ENCODE measurements at places on chromosomes 11 and 22. TPM values are rescaled to one million over a fixed set of nuclear protein-coding genes. Genes with fewer than 3 reads are reported as not detected.
A peak's percentile ranks its signal among the peaks of the same experiment; 100 is the strongest.

Gene SCUBE2
- total RNA-seq: not detected

Gene THAP12
- 51.1 TPM for total RNA-seq

Gene RFPL3
- not detected for total RNA-seq

- H3K4me1 ChIP-seq: peaks cover 50% of the 10 kb centered on the region
- no peak overlapping the region for H3K27ac ChIP-seq
- no peak overlapping the region for H3K4me3 ChIP-seq
- no peak for DNase-seq
Observed at GRCh38 chr11:114219559-114220349, 76.4 kb upstream of the NNMT start.

DNA sequence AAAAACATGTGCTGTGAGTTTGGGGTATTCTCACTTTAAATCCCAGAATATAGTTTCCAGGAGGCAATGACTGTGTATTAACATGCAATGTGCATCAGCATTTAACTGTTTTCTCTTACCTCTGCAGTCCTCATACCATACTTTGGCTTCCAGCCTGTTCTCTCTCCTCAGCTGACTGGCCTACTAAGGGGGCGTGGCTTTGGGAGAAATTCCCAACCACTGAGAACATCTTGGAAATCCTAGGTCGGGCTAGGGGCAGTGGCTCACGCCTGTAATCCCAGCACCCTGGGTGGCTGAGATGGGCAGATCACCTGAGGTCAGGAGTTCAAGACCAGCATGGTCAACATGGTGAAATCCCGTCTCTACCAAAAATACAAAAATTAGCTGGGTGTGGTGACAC, 13.5 kb upstream of the ZC3H12C start:
- H3K4me3 ChIP-seq: no peak overlapping the region
- peaks cover 6% of the 10 kb centered on the region for H3K27me3 ChIP-seq
- peaks cover 16% of the 10 kb centered on the region for H3K36me3 ChIP-seq
- no peak for DNase-seq
- H3K27ac ChIP-seq: no peak overlapping the region

Gene DDI1
- not detected for total RNA-seq

GRCh38 chr11:46947399-46948077, 11.0 kb downstream of the CSTPP1 start:
- H3K4me1 ChIP-seq: peaks cover 15% of the 10 kb centered on the region
- DNase-seq: no peak
- H3K4me3 ChIP-seq: no peak overlapping the region
- H3K27me3 ChIP-seq: no peaks in the 10 kb centered on the region

- no peak overlapping the region for H3K4me3 ChIP-seq
- no peaks in the 10 kb centered on the region for H3K4me1 ChIP-seq
- H3K27me3 ChIP-seq: no peaks in the 10 kb centered on the region
- H3K27ac ChIP-seq: no peak overlapping the region
- peak; percentile 48 for DNase-seq
Observed at GRCh38 chr11:8092587-8093424, 11.8 kb downstream of the TUB start.

GRCh38 chr11:18769802-18770456, 21.7 kb downstream of the PTPN5 start:
- H3K4me3 ChIP-seq: no peak overlapping the region
- peaks cover 26% of the 10 kb centered on the region for H3K4me1 ChIP-seq
- DNase-seq: no peak
- no peak overlapping the region for H3K27ac ChIP-seq

DNA sequence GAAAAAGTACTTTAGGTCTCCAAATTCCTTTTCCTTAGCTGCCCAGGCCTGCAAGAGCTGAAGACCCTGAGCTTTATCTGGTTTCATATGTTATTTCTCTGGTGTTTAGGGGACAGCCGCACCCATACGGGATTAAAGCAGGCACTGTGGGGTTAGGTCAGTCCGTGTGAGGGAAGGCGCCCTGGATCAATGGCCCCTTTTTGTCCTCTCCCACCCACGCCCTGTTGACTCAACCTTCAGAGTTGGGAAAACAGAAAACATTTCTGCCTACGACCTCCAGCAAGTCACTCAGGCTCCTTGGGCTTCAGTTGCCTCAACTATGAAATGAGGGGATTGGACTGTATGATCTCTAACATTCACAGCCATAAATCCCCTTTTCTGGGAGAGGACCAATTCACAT, 55.2 kb upstream of the BARX2 start:
- no peak overlapping the region for H3K4me3 ChIP-seq
- no peak overlapping the region for H3K27ac ChIP-seq
- no peaks in the 10 kb centered on the region for H3K27me3 ChIP-seq
- H3K36me3 ChIP-seq: no peaks in the 10 kb centered on the region
- no peak for DNase-seq
- H3K4me1 ChIP-seq: peaks cover 3% of the 10 kb centered on the region

Gene CHRM4
- total RNA-seq: 0.30 TPM

DNA sequence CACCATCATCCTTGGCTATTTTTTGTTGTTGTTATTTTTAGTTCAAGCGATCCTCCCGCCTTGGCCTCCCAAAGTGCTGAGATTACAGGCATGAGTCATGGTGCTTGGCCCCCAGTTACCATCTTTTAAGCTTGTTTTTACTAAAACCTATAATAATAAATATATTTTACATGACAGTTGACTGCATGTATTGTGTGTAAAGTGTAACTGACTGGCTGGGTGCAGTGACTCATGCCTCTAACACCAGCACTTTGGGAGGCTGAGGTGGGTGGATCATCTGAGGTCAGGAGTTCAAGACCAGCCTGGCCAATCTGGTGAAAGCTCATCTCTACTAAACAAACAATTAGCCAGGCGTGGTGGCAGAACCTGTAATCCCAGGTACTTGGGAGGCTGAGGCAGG, 386.2 kb downstream of the TENM4 start:
- no peak for DNase-seq
- no peak overlapping the region for H3K27ac ChIP-seq
- H3K27me3 ChIP-seq: peaks cover 11% of the 10 kb centered on the region
- H3K4me1 ChIP-seq: no peaks in the 10 kb centered on the region
- no peak overlapping the region for H3K4me3 ChIP-seq

Gene FRMD8
- total RNA-seq: 53.9 TPM

DNA sequence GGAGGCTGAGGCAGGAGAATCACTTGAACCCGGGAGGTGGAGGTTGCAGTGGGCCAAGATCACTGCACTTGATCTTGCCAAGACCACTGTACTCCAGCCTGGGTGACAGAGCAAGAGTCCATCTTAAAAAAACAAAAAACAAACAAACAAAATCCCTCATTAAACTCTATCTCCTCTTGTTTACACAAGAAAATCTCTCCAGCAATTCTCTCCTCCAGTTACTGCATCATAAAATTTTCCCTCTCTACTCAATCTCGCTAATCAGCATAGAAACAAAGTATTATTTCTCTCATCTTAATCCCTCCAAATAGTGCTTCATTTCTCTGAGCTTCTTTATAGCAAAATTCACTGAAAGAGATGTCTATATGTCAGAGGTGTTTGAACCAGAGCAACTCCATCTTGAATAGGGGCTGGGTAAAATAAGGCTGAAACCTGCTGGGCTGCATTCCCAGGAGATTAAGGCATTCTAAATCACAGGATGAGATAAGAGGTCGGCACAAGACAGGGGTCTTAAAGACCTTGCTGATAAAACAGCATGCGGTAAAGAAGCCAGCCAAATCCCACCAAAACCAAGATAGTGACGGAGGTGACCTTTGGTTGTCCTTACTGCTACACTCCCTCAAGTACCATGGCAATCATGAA, 19.8 kb downstream of the MTMR2 start:
- peaks cover 11% of the 10 kb centered on the region for H3K36me3 ChIP-seq
- H3K4me3 ChIP-seq: no peak overlapping the region
- H3K4me1 ChIP-seq: peaks cover 4% of the 10 kb centered on the region
- H3K27ac ChIP-seq: no peak overlapping the region
- H3K27me3 ChIP-seq: no peaks in the 10 kb centered on the region

- H3K27ac ChIP-seq: no peak overlapping the region
- H3K4me3 ChIP-seq: no peak overlapping the region
- H3K27me3 ChIP-seq: peaks cover 27% of the 10 kb centered on the region
- H3K36me3 ChIP-seq: no peaks in the 10 kb centered on the region
- DNase-seq: no peak
Observed at GRCh38 chr22:39254122-39254521, 9.3 kb upstream of the PDGFB start.

DNA sequence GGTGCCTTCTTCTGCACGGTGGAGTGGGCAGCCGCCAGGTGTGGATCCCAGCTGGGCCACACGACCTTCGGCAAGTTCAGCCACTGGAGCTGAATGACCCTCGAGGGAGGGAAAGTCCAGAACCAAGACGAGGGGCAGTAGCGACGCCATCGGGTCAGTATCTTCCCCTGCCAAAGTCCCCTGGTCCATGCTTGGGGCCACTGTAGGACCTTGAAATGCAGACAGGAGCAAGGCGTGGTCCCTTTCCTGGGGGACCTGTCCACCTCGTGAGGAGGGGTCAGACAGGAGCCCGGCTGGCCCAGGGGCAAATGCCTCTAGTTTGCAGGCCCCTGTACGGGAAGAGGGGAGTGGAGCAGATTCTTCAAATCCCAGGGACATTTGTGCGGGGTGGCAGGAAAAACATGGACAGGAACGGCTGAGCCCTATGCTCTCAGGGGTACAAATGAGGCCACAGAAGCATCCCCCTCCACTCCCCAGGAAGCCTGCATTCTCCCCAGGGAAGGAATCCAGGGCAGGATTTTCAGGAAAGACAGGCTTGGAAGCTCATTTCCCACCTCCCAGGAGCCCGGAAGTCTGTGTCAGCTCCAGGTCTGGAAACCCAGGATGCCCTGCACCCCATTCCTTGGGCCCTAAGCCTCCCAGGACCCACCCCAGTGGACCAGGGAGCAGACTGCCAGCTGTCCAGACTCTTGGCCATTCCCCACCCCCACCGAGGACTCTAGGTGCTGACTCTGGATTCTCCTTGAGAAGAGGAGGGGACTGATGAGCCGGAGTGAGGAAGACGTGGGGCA, 6.6 kb downstream of the SHANK2 start:
- H3K4me1 ChIP-seq: peaks cover 2% of the 10 kb centered on the region
- peaks cover 19% of the 10 kb centered on the region for H3K27me3 ChIP-seq
- H3K36me3 ChIP-seq: no peaks in the 10 kb centered on the region
- no peak overlapping the region for H3K4me3 ChIP-seq
- DNase-seq: no peak
- H3K27ac ChIP-seq: no peak overlapping the region

Gene CAPN5
- 0.43 TPM for total RNA-seq

Gene LMNTD2
- 3.2 TPM for total RNA-seq

DNA sequence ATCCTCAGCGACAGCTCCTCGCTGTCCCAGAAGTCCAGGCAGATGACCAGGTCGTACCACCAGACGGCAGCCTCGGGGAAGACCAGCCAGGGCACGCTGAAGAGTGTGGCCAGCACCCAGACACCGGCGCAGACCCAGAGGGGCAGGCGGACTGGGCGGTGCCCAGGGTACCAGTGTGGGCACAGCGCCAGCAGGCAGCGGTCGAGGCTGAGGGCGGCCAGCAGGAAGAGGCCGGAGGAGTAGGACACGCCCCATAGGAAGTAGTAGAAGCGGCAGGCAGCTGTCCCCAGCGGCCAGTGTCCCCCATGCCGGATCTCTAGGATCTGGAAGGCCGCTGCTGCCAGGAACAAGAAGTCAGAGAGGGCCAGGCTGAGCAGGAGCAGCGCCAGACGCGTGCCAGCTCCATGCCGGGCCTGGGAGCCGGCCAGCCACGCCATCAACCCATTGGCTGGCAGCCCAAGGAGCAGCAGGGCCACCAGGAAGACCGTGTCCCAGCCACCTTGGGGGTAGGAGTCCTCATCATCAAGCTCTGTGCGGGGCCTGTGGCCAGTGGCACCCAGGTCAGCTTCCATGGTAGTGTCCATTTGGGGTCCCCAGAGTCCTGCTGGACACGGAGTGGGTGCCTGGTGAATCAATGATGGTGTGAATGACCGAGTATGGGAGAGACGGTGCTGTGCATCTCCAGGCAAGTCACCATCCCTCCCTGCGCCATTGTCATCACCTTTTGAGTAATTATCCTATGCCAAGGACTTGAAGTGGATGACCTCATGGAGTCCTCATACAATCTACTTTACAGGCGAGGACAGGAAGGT, at the start of gene GPR152:
TSS of gene GPR152 (minus strand) at position 589 of the 812 bp plus-strand sequence. CDS start at position 584, 5 bp downstream.
- no peak within 1 kb of the TSS for H3K27ac ChIP-seq
- no peak for DNase-seq
- H3K27me3 ChIP-seq: peaks cover 5% of the 10 kb centered on the region
- no peaks in the 10 kb centered on the region for H3K36me3 ChIP-seq
- no peak within 1 kb of the TSS for H3K4me3 ChIP-seq

Gene CCDC15
- total RNA-seq: 9.2 TPM
